ENCODE measurements at places on chromosomes 13 and 19.
A peak's percentile ranks its signal among the peaks of the same experiment; 100 is the strongest.

- DNase-seq, result peak; percentile 49
Observed at GRCh38 chr19:38596057-38596981, 21.4 kb downstream of the MAP4K1 start.

- peak; percentile 47 for DNase-seq
Observed at GRCh38 chr13:57633950-57634838, 2.6 kb downstream of the PCDH17 start.

- no peak for DNase-seq
Observed at GRCh38 chr13:62556978-62557377, 1141.3 kb upstream of the PCDH20 start.

DNA sequence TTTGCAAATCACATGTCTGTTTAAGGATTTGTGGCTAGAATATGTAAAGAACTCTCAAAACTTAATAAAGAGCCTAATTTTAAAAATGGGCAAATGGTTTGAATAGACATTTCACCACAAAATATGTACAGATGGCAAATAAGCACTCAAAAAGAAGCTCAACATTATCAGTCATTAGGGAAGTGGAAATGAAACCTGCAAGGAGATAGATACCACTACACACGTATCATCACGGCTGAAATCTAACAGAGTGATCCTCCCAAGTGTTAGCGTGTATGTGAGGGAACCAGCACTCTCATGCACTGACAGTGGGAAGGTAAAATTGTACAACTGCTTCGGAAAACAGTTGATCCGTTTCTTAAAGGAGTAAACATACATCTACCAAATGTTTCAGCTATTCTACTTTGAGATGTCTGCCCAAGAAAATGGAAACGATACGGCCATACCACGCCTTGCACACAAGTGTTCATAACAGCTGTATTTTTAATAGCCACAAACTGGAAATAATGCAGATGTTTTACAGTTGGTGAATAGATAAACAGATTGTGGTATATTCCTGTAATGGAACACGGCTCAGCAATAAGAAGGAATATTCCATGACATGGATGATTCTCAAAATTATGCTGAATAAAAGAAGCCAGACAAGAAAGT, 14.5 kb downstream of the ARHGEF7 start:
- DNase-seq, result no peak

Measured in right hindlimb (tissue), 1 donor.